ENCODE measurements at places on chromosomes 7 and 10.
A peak's percentile ranks its signal among the peaks of the same experiment; 100 is the strongest.

- DNase-seq: no peak
These were observed 22.4 kb downstream of the RHOBTB1 start for GRCh38 chr10:60921633-60922032.

- no peak for DNase-seq
These were observed 28.8 kb downstream of the XPNPEP1 start for GRCh38 chr10:109894516-109894915.

DNA sequence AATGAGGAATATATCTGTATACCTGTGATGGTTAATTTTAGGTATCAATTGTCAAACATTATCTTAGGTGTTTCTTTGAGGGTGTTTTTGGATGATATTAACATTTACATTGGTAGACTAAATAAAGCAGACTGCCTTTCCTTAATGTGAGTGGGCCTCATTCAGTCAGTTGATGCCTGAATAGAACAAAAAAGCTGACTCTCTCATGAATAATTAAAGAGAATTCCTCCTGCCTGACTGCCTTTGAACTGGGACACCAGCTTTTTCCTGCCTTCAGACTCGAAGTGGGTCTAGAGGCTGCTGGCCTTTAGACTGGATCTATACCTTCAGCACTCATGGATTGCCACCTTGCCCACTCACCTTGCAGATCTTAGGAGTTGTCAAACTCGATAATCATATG, 117.9 kb upstream of the TMEM168 start:
- no peak for DNase-seq

DNA sequence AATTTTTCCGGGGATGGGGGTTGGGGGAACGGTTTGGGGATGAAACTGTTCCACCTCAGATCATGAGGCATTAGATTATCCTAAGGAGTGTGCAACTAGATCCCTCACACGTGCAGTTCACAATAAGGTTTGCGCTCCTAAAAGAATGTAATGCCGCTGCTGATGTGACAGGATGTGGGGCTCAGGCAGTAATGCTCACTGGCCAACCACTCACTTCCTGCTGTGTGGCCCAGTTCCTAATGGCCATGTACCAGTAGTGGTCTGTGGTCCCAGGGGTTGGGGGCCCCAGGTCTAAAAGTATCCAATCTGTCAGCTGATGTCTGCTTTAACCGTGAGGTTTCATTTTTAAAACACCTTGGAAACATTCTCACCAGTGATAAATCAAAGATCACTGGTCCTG, 2.2 kb downstream of the STN1 start:
- DNase-seq: peak; percentile 51

- DNase-seq: no peak
These were observed 99.4 kb downstream of the EBF3 start for GRCh38 chr10:129864601-129865126.

- DNase-seq: no peak
These were observed 25.3 kb upstream of the NEBL start for GRCh38 chr10:20922451-20922850.

GRCh38 chr10:69449841-69450240, 1.4 kb upstream of the TSPAN15 start:
- peak; percentile 67 for DNase-seq

GRCh38 chr10:86217371-86218080, 149.1 kb downstream of the GRID1 start:
- no peak for DNase-seq

DNA sequence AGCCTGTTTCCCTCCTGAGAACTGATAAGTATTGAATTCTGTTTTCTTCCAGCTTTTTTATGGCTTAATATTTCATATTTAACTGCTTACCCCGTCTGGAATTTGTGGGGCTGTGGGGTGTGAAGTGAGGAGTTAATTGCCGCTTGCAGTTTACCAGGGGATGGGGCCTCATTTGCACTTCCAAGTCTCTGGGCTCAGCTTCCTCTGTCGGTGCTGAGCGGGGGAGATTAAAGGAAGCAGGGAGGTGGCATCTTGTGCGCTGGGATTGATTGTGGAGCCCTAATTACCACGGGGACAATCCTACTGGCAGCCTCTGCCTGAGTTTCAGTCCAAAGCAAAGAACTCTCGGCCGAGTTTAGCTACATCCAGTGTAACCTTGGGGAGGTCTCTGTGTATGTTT, 33.4 kb downstream of the ELFN1 start:
- DNase-seq: no peak

GRCh38 chr7:18208921-18209320, 181.3 kb upstream of the PRPS1L1 start:
- DNase-seq: no peak

- DNase-seq: no peak
These were observed 86.6 kb downstream of the COL28A1 start for GRCh38 chr7:7449055-7449454.

DNA sequence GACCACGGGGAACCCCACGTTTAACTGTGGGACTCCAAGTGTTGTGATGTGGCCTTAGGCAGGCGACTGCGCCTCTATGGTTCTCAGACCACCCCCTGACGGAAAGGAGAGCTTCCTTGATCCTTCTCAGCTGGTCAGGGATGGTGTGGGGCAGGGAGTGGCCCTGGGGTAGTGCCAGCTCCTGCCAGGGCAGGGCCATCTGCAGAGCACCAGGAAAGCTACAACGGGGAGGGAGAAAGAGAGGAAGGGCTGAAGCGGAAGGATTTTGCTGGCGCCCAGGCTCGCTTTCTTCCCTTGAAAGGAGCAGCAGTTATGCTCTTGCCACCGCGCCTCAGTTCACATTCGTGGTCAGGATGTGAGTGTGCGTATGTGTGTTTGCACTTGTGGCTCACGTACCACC, 74.9 kb upstream of the PCBD1 start:
- DNase-seq: no peak

- DNase-seq: no peak
These were observed 135.9 kb downstream of the ITGB8 start for GRCh38 chr7:20466543-20467021.

GRCh38 chr7:93884541-93884940, 6.0 kb downstream of the TFPI2 start:
- DNase-seq: no peak

DNA sequence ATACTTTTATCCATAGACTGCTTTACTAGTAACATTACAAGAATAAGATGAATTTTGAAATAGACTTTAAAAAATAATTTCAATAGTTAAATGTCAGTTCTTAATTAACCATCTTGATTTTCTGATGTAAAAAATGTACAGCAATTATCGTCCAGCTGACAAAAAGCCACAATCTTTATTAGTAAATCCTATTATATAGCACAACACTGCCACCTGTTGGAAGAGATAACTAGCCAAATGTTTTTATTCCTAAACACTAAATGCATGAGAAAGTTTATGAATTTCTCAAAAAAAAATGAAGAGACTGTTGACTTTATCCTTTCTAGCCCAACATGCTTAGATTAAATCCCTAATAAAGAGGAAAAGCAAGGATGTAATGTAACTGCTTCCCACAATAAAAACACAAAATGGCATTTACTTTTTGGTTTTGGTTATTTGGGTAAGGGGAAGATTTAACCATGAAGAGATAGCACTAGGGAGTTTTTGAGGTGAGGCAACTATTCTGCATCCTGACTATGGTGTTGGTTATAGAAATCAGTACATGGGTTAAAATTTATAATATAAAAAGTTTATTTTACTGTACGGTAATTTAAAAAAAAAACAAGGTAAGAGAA, 8.0 kb downstream of the COA1 start:
- DNase-seq: no peak

GRCh38 chr10:70477661-70478162, 855 bp upstream of the PALD1 start:
- DNase-seq: peak; percentile 78

- DNase-seq: no peak
These were observed 212.8 kb downstream of the PTN start for GRCh38 chr7:137130751-137131158.

- DNase-seq: no peak
These were observed 297.6 kb upstream of the SP8 start for GRCh38 chr7:21084286-21084685.

DNA sequence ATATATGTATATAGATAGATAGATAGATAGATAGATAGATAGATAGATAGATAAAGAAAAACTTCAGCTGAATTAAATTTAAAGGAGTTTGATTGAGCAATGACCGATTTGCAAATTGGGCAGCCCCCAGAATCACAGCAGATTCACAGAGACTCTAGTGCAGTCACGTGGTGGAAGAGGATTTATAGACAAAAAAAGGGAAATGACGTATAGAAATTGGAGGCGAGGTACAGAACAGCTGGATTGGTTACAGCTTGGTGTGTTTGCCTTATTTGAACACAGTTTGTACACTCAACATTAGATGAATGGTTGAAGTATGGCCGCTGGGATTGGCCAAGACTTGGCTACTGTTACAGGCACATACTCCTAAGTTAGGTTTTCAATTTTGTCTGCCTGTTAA, 8.2 kb upstream of the PODXL start:
- no peak for DNase-seq

GRCh38 chr7:157434701-157435100, 97.9 kb downstream of the DNAJB6 start:
- no peak for DNase-seq

- no peak for DNase-seq
These were observed 6.3 kb downstream of the CXCL12 start for GRCh38 chr10:44378626-44379025.

DNA sequence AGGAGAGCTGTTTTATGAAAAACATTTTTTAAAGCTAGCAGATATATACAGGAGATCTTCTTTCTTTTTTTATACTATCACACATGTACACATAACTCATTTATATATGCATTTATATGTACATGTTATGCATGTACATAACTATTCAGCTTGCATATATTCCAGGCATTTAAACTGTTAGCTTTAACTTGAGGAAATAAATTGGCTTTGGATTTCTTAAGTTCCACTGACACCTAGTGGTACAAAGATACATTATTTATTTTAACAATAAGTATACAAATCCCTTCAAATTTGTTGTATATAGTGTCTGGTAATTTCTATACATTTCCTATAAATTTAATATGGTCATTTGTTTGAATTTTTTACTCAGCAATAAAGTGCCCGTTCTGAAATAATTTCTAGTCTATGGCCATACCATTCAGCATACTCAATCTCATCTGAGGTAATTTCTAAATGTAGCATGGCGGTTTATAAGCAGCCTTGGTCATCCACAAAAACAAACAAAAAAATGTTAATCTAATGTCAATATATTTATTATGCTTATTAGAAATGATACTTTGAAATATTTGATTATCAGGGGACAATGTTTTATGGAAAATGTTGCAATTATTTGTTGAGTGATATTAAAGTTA, 11.6 kb downstream of the ZDHHC6 start:
- no peak for DNase-seq

DNA sequence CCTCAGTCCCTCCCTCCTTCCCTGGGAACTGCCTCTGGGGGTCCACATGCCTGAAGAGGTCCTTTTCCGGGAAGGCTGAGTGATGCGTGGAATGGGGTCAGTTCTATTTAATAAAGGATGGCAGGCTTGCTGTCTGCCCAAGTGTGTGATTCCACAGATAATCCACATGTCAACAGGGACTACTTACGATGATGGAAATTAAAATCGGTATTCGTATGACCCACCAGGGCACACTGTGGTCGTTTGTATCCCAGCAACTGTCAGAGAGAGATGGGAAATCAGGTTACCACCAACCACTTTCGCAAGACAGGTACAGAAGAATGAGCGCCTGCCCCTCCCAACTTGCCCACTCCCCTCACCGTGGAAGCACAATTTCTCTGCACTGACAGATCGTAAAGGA, 110.3 kb downstream of the VIPR2 start:
- DNase-seq: no peak

DNA sequence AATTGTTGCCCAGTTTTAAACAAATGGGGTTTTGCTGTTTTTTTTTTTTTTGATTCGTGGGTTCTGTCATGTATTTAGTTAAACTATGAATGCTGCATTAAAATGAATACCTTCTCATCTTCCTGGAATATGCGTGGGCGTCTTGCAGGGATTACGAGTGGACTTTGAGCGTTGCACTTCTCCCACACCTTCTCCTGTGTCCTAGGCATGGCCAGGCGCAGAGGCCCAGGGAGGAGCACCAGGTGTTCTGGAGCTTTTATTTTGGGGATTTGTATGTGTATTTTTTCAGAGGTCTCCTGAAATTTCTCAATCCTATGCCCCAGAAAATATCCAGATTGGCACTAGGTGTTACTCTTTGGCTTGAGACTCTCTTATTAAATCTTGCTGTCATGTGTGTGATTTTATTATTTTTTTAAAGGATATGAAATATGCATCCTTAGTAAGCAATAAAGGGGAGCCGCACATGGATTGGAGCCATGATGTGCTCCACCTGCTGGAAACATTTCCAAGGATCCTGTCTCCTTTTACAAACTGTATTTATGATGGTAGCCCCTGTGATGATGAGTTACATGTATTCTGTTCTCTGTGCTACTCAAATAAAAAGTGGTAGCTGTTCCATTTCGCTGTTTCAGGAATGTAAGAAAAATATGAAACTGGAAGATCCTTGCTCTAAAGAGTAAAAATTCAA, 482.2 kb upstream of the KLF6 start:
- no peak for DNase-seq

DNA sequence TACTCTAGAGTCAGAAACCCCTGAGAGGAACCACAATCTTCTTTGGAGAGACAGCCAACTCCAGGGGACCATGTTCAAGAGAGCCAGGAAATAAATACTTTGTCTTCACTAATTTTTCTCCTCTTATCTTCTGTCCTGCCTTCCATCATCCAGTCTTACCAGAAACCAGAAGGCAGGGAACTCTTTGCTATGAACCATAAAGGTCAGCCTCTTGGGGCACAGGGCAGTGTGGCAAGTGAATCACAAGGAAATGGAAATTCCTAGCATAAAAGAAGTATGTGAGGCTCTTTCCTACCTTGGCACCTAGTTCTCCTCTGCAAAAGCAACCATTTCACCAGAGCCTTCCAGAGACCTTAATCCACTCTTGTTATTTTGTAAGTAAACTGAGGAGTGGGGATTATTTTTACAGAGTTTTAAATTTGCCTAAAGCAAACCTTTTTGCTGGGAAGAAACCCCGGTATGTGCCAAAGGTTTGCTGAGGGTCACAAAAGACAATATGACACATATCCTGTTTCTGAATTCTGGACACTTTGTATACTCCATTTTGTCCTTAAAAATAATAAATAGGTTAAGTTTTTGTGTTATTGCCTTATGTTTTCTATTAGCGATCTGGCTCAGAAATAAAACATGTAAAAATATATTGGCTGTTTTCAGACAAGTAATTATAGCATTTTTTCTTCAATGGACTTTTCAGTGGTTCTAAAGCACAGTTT, 87.1 kb downstream of the ADAM22 start:
- DNase-seq: no peak

DNA sequence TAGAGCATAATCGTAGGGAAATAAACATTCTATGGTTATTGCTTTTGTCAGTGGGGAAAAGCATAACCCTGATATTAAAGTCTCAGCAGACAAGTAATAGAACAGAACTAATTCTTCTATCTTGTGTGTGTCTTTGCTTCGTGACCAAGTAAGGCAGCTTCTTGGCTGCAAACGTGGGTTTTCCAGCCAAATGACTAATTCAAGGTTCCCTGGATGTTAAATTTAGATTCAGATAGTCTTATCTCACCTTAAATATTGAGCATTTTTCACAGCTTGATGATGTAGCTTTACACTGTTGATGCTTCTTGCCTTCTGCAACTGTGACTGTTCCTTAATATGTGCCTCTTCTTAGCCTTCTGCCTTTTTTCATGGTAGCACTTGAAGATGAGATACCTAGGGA, 113.0 kb downstream of the EXOC4 start:
- no peak for DNase-seq

- DNase-seq: no peak
These were observed 9.2 kb downstream of the MICU1 start for GRCh38 chr10:72616716-72617115.

GRCh38 chr10:114679552-114679951, 21.5 kb upstream of the ABLIM1 start:
- no peak for DNase-seq

All from stimulated activated CD8-positive, alpha-beta memory T cell treated with anti-CD3 and anti-CD28 coated beads, Interleukin-4, amount 100 ng/mL, for 48 hours (primary cell).